ENCODE measurements at places on chromosomes 3 and 15. TPM values are rescaled to one million over a fixed set of nuclear protein-coding genes. Genes with fewer than 3 reads are reported as not detected.

The SLC15A2 gene
- total RNA-seq = 2.2 TPM

The CHRD gene
- 9.9 TPM for total RNA-seq

The TRAT1 gene
- total RNA-seq = 1.4 TPM

The ITPKA gene
- total RNA-seq = not detected

The CYP1A2 gene
- not detected for total RNA-seq

The SLC25A36 gene
- total RNA-seq = 51.8 TPM

The OCA2 gene
- total RNA-seq = 1.1 TPM

The CHRFAM7A gene
- 2.8 TPM for total RNA-seq

The KCNMB3 gene
- 6.3 TPM for total RNA-seq

The FETUB gene
- total RNA-seq = not detected

The IGF2BP2 gene
- 7.3 TPM for total RNA-seq
